ENCODE measurements at places on chromosomes 3 and 15.

- no peak for DNase-seq
These were observed 44.9 kb upstream of the CTSH start for GRCh38 chr15:78989701-78990240.

DNA sequence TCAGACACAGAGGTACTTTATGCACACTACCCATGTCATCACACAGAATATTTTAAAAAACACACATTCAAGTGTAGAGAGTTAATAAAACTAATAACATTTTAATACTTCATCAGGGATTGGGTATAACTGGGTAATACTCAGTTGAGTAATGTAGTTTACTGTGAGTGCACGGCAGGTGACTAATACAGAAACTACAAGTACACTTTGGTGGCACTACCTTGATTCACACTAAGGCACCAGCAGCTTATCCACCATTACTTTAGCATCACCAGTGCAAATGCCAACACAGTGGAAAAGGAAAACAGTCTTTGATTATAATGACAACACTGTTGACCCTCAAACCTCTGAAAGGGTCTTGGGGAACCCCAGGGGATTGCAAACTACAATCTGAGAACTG is 33.6 kb downstream of the ZNF280D start:
- DNase-seq = no peak

- no peak for DNase-seq
These were observed 172.1 kb downstream of the TBC1D2B start for GRCh38 chr15:77905301-77905920.

- DNase-seq = no peak
These were observed 994.9 kb downstream of the DIPK2A start for GRCh38 chr3:144966560-144966959.

DNA sequence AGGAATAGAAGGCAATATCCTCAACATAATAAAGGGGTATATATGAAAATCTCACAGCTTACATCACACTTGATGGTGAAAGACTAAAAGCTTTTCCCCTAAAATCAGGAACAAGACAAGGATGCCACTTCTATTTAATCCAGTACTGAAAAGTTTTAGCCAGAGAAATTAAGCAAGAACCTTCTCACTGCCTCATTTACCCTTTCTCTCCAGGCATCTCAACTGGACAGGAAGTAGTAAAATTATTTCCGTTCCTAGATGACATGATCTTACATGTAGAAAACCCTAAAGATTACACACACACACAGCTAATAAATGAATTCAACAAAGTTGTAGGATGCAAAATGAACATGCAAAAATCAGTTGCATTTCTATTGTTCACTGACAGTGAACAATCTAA is 11.2 kb downstream of the SCAP start:
- no peak for DNase-seq

- no peak for DNase-seq
These were observed 55.1 kb upstream of the TRA2B start for GRCh38 chr3:185992831-185993374.

- no peak for DNase-seq
These were observed 142.7 kb upstream of the SYNPR start for GRCh38 chr3:63135367-63135766.

GRCh38 chr3:36832406-36832805 is 68.1 kb upstream of the DCLK3 start:
- no peak for DNase-seq

GRCh38 chr3:167666563-167666962 is 12.8 kb upstream of the WDR49 start:
- no peak for DNase-seq

- peak; percentile 99 for DNase-seq
These were observed at the start of gene SERF2 for GRCh38 chr15:43791993-43792760. SERF2 (plus strand) TSS chr15:43792320; CDS start chr15:43792377, 57 bp downstream.

DNA sequence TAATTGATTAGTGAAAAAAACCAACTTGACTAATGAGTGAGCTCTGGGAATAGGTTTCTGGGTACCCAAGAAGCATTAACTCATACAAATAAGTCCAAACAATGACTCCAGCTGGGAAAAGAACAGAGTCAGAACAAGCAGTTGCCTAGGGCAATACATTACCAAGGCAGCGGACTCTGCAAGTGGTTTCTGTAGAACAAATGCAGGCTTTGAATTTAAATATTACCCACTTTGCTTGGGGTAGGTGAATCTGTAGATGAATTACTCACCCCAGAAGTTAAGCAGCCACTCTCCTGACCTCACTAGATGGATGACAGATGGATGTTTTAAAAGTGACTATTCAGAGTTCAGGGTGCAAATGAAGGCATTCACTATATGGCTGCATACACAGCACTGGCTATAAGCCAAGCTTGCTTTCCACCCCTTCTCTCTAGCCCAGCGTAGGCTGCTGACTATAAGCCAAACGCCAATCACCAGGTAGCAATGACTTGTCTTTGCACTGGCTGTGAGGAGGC is 73.1 kb upstream of the BHLHE40 start:
- no peak for DNase-seq

Data from CD8-positive, alpha-beta T cell (primary cell).